ENCODE measurements at places on chromosomes 11 and 22.

DNA sequence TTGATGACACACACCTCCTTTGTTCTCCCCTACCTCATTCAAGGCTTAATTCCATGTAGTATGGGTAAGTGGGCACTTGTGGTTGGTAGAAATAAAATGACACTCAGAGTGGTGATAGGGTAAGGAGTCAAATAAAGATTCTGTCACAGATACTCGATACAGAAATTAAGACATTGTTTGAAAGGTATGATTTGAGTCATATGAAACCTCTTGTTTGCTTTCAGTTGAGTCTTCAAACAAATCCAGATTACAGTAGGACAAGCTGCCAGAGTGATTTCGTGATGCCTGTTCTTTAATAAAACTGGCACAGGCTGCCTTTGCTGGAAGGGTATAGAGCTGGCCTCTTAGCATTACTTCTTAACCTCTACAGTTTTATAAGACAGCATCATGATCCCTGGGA is 182.4 kb downstream of the SPON1 start:
- no peak for DNase-seq

DNA sequence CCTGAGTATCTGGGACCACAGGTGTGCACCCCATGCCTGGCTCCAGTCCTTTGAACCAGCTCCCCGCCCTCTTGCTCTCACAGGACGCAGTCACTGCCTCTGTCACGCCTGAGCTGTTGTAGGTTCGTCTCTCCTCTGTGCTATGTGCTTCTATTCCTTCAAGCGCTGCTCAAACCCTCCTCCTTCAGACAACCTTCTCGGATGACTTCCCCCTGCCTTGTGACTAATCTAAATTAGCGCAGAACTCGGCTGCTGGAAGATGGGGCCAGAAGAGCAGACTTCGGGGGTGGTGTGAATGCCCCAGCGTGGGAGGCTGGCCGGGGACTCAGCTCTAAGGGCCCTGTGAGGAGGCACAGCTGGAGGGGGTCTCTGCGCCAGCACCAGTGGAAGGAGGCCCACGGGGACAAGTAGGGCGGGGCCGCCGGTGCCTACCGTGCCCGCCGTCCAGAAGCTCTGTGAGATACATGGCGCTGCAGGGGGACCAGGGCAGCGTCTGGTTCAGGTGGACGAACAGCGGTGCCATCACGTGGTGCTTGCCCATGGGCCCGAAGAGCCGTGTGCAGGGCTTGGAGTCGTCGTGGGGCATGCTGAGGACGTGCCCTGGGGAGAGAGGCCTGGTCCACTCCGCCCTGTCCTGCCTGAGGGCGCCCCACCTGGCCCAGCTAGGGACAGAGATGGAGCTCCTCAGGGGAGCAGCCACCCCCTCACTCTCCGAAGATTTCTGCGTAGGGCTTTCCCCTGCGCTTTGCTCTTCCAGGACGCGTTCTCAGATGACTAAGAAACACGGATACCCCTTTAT is 12.5 kb downstream of the ADAMTS8 start:
- DNase-seq: no peak

GRCh38 chr11:73648571-73649046 is 2.2 kb downstream of the PLEKHB1 start:
- DNase-seq: no peak

GRCh38 chr22:49930596-49931412 is 12.4 kb downstream of the CRELD2 start:
- peak; percentile 62 for DNase-seq

DNA sequence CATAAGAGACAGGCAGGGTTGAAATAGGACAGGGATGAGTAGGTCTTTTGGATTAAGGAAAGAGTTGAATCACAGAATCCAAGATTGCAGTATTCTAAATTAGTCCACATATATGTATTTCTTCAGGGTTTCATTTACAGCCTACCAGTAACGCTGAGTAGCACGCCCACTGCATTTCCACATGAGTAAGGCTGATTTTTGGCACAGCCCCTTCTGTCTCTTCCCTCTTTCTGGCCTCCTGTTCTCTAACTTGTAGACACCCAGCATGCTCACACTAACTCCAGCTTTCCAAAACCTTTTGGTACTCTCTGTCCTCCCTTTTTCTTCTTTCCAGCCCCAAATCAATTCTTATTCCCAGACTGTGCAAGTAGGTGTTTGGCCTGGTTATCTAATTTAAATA is 3.7 kb upstream of the SIK2 start:
- DNase-seq: no peak

DNA sequence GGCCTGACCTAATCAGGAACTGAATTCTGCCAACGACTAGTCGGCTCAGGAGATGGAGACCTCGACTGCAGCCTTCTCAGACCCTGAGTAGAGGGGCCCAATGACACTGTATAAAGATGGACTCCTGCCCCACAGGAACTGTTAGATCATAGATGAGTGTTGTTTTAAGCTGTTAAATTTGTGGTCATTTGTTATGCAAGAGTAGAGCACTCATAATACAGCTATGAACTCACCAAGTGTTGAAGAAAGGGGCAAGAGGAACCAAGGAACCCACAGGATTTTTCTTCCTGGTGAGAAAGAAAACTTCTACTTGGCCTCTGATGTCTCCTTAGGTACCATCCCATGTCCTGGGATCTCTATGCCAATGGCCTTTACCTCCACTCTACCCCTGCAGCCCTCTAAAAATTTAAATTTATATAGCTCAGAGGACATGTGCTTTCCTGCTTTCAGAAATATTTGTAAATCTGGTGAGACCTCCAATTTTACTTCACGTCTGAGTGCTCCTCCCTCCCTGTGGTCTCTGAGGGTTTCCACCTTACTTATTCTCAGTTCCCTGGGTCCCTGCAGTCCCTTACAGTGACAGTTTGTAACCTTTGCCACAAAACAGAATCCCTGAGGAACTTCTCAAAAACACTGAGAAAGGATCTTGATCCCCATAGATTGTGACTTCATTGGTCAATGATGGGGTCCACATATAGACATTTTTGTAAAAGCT is 256.3 kb upstream of the ARHGAP20 start:
- no peak for DNase-seq

DNA sequence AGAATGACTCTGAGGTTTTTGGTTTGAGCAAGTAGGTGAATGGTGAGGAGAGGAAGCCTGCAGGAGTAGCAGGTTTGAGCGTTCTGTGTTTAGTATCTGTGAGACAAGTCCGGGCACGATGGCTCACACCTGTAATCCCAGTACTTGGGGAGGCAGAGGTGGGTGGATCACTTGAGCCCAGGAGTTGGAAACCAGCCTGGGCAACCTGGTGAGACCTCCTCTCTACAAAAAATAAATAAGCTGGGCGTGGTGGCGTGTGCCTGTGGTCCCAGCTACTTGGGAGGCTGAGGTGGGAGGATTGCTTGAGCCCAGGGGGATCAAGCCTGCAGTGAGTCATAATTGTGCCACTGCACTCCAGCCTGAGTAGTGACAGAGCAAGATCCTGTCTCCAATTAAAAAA is 9.7 kb upstream of the CENATAC start:
- no peak for DNase-seq

GRCh38 chr11:56917708-56918400 is 70.9 kb upstream of the OR5AK2 start:
- no peak for DNase-seq

All from CD4-positive, alpha-beta T cell (primary cell).